ENCODE measurements at places on chromosomes 12 and 14.

GRCh38 chr14:101833045-101833444 is 71.5 kb downstream of the PPP2R5C start:
- DNase-seq = no peak

GRCh38 chr14:33477797-33478196 is 473.1 kb downstream of the EGLN3 start:
- DNase-seq = no peak

GRCh38 chr12:115864396-115864795 is 413.1 kb downstream of the MED13L start:
- DNase-seq = no peak

GRCh38 chr12:90827567-90827966 is 127.4 kb downstream of the CCER1 start:
- DNase-seq = no peak

- no peak for DNase-seq
Observed at GRCh38 chr12:44672042-44672441, 204.1 kb downstream of the NELL2 start.

GRCh38 chr12:128075332-128075731 is 191.6 kb upstream of the TMEM132C start:
- DNase-seq = no peak

- no peak for DNase-seq
Observed at GRCh38 chr14:54672688-54673087, 105.8 kb downstream of the SAMD4A start.

Measured in stimulated activated CD4-positive, alpha-beta T cell treated with anti-CD3 and anti-CD28 coated beads, Interleukin-4, amount 100 ng/mL, for 48 hours (primary cell).